Stimulated activated CD8-positive, alpha-beta memory T cell treated with anti-CD3 and anti-CD28 coated beads, Interleukin-4, amount 100 ng/mL, for 4 hours (primary cell): ENCODE measurements at places on chromosomes 16 and 17.

- DNase-seq = peak; percentile 52
These were observed at the start of gene TRIM65 for GRCh38 chr17:75896415-75897159. Gene TRIM65 (minus strand): TSS chr17:75896951. CDS start chr17:75896937, 14 bp downstream.

DNA sequence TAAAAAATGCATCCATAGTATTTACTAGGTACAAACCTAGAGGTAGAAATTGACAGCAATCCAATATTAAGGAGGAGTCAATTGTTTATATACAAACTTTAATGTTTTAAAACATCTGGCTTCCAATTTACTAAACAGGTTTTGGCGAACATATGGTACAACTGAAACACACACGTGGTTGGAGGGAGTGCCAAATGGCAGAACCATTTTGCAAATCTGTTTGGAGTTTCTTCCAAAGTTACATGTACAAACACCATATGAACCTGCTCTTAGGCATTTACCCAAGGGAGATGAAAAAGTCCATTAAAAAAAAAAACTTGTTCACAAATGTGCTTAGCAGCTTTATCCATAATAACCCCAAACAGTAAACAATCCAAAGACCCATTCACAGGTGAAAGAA is 159.8 kb upstream of the MYOCD start:
- DNase-seq = no peak

GRCh38 chr17:42980766-42981397 is 517 bp downstream of the RUNDC1 start:
- no peak for DNase-seq

DNA sequence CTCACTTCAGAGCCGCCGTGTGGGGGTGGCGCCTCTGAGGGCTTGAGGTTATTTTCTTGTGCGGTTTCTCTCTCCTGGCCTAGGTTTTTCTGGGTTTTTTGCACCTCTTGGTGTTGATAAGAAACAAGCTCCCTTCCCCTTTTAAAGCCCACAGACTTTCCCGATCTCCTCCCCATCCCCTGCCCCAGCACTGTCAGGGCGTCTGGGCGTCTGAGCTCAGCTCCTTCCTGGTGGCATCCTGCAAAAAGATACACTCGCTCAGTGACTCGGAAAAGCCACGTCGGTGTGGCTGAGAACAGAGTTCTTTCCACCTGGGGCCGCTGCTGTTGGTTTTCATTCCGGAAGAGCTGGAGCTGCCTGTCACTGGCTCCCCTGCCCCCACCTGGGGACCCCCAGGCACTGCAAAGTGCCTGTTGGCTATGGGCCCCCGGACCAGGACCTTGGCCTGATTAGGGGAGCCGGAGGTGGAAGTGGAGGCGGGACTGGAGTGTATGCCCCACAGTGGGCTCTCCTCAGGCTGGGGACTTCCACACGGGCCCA is 14.5 kb downstream of the BAIAP2 start:
- no peak for DNase-seq

GRCh38 chr17:73278465-73279453 is 17.1 kb upstream of the CPSF4L start:
- no peak for DNase-seq
